ENCODE measurements at places on chromosomes 3 and 15.

DNA sequence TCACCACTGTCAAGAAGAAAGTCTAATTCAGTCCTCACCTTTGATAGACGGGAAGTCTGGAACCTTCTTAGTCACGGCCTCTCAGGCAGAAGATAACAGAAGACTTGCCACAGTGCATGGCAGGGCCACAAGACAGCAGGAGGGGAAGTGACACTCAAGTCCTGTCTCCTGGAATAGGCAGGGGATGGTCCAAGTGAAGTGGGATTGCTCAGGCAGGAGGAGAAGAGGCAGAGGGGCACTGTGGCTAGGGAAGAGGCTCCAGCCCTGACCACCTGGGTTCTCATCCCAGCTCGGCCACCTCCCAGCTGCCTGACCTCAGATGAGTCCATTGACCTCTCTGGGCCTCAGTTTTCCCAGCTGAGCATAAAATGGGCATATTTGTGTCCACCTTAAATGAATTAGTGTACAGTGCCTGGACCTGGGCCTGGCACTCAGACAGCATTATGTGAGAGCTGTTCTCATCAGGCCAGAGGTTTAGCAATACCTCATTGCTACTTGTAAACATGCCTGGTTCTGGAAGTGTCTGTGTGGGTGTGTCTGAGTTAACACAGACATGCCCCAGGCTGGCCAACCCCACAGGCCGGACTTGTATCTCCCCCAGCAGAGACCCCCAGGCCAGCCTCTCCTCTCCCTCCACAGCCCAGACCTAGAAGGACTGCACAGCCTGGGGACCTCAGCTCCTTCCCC lies 11.5 kb upstream of the PCSK6 start:
- no peak for DNase-seq

DNA sequence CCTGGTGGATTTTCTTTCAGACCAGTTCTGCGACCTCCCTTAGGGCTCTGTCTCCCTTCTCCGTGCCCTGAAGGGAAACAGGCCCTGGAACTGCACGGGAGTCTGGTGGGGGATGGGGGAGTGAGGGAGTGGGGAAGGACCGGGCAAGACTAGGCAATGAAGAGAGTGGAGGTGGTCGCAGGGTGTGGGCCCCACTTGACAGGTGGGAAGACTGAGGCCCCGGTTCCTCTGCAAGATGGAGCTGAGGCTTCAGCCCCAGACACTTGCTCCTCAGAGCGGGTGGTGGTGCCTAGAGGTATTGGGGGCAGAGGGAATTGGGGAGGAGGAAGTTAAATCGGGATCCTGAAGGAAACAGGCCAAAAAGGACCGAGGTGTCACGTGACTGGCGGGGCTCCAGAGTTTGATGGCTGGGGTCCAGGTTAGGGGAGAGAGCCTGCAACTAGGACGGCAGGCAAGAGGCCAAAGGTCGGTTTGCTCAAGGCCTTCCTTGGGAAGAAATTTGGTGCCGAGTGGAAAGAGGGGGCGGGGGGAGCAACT lies 597 bp upstream of the CAMK1 start:
- DNase-seq, result peak; percentile 54

DNA sequence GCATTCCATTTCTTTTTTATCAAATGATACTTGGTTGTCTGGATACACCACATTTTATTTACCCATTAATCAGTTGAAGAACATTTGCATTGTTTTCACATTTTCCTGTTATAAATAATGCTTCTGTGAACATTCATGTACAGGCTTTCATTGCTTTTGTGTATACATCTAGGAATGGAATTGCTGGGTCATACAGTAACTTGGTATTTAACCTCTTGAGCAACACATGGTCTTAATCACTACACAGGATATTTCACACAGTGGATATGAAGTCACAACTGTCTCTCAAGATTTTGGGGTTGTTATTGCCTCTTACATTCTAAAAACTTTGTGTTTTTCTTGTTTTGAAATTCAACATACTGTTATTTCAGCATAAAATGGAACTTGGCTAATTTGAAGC lies 48.2 kb downstream of the C3orf85 start:
- DNase-seq, result no peak

- no peak for DNase-seq
Observed at GRCh38 chr3:189277711-189278110, 105.9 kb downstream of the TPRG1 start.

- no peak for DNase-seq
Observed at GRCh38 chr3:71641674-71642073, 58.1 kb upstream of the FOXP1 start.

GRCh38 chr3:85475346-85475745 lies 516.6 kb downstream of the CADM2 start:
- no peak for DNase-seq

- DNase-seq, result no peak
Observed at GRCh38 chr3:69817988-69818387, 78.7 kb downstream of the MITF start.

- DNase-seq, result no peak
Observed at GRCh38 chr15:90862964-90863778, 5.2 kb upstream of the FURIN start.

DNA sequence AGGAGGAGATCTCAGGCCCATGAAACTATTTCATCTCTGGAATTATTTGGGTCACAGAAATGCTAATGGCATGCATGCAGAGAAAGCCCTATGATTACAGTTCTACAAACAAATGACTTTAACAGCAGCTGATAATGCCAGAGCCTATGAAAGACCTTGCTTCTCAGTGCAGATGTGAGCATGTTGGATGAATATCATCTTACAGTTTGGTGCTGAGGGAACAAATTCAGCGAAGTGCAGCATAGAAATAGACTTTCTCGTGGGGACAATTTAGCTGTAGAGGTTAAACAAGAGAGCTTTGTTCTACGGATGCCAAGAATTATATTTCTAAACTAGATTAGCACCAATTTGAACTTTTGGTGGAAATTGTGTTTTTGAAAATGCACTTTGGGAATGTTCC lies 27.7 kb downstream of the PTX3 start:
- no peak for DNase-seq

GRCh38 chr3:73401059-73401458 lies 223.7 kb downstream of the PDZRN3 start:
- no peak for DNase-seq

GRCh38 chr3:195613468-195614069 lies 29.8 kb upstream of the APOD start:
- no peak for DNase-seq

DNA sequence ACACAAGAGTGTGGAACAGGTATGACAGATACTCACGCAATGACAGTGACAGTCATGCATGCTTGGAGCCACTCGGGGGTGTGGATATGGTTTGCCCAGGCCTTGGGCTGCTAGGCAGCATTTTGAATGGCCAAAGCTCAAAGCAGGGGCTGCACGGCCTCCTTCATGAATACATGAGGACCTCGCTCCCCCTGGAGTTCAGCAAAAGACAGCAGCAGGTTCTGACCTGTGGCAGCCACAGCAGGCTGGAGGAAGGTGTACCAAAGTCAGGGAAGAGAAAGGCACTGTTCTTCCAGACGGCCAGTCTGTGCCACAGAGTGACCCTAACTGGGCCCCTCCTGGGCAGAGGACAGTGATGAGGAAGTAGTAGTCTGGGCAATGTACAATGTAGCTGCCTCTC lies 88.2 kb upstream of the C2CD4B start:
- no peak for DNase-seq

DNA sequence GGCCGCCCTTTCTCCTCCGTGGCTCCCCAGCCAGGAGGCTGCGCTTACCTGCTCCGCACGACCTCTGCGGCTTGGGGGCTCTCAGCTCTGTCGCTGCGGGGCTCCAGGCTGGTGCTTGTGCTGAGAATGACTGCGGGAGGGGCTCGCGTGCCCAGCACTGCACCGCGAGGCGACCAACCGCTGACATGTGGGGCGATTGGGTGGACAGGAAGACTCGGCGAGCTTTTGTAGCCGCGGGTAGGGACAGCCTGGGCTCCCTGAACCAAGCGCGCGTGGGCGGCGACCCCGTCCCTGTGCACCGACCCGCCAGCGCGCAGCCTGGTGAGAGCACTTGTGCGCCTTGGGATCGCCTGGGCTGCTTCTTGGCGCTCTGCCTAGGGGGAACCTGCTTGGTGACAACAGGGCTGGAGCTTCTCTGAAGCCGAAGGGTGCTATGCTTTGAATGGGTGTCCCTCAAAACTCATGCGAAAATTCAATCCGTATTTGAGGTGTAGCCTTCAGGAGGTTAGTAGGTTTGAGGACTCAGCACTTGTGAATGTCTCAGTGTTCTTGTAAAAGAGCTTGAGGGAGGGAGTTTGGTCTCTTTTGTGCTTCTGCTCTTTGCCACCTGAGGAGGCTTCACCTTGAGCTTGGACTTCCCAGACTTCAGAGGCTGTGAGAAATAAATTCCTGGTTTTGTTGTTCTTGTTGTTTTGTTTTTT lies 50.4 kb downstream of the IL12A start:
- peak; percentile 42 for DNase-seq

GRCh38 chr3:134526319-134526718 lies 40.5 kb downstream of the CEP63 start:
- no peak for DNase-seq

GRCh38 chr15:77251662-77252061 lies 168.2 kb downstream of the PEAK1 start:
- DNase-seq, result peak; percentile 33

- no peak for DNase-seq
Observed at GRCh38 chr3:53974324-53974723, 82.7 kb upstream of the SELENOK start.

- DNase-seq, result no peak
Observed at GRCh38 chr3:122646146-122646988, 34.3 kb upstream of the PARP14 start.

GRCh38 chr15:62899090-62899493 lies 143.5 kb upstream of the TPM1 start:
- DNase-seq, result no peak

DNA sequence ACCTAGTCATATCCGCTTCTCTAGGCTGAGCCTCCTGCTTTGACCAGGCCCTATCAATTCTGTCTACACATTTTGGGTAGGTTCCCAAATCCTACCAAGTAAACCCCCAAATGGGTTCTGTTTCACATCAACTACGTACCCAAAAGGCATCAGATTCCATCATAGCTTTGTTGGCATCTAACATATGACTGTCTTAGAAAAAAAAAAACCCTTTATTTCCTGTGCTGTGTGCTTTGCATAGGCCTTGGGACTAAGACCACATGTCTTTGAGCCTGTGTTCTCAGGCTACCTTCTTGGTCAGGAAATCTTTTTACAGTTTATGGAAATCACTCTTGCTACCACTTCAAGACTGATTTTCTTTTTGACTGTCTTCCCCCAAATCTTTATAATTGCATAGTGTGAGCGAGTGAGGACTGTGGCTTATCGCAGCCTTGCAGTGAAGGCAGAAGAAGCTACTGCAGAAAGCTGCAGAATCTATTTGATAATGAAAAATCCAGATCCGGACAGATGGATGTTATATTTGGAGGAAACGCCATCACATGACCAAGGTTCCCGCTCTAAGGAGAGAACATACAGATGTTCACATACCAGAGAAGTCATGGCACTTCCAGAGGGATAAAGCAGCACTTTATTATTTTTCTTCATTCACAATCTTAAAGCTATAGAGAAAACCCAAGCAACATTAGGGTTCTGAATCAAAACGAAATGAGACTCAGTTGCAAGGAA lies 111.2 kb downstream of the EOMES start:
- DNase-seq, result no peak

DNA sequence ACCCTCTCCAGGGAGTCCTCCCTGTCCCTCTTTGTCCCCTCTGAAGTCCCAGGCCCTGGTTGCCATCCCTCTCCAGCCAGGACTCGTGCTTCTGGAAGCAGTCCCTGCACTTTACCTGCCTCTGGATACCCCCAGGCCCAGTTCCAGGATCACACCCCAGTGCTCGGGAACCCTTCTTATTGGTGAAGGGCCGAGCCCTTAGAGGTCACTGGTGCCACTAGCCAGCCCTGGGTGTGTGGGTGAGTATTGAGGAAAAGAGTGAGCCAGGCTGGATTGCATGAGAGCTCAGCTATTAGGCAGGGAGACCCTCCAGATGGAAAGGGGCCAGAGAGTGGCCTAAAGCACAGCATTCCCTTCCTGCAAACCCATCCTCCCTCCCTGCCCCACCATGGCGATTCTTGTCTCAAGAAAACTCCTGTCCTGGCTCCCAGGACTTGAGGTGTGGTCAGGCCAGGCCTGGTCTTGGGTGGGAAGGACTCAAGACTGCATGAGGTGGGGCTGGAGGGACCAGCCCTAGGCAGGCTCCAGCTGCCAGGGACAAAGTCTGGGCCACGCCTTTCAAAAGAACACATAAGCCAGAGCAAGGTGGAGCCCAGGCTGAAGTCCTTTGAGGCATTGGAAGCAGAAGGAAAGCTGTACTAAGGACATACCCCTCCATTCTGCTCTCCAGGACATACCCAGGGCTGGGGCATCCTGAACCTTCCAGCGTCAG lies 4.8 kb upstream of the PHGR1 start:
- DNase-seq, result no peak

- DNase-seq, result peak; percentile 82
Observed at GRCh38 chr3:66476852-66477381, 23.9 kb downstream of the LRIG1 start.

DNA sequence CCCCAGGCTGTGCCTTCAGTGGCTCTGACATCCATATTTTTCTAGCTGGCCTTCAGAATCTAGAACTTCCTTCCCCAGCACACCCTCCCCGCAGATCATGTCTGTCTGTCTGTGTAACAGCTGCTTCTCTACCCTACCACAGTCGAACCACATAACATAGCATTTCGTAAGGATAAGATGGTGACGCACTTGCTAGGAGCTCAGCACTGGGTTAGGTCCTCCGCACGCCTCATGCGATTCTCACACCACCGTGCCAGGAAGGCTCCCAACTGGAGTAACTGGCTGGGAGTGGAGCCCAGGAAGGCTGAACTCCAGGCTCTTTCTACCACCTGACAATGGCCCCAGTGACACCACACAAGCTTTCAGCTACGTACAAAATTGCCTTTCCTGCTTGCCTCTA lies 168.6 kb downstream of the STT3B start:
- no peak for DNase-seq

- no peak for DNase-seq
Observed at GRCh38 chr15:81069356-81069755, 64.7 kb upstream of the CFAP161 start.

DNA sequence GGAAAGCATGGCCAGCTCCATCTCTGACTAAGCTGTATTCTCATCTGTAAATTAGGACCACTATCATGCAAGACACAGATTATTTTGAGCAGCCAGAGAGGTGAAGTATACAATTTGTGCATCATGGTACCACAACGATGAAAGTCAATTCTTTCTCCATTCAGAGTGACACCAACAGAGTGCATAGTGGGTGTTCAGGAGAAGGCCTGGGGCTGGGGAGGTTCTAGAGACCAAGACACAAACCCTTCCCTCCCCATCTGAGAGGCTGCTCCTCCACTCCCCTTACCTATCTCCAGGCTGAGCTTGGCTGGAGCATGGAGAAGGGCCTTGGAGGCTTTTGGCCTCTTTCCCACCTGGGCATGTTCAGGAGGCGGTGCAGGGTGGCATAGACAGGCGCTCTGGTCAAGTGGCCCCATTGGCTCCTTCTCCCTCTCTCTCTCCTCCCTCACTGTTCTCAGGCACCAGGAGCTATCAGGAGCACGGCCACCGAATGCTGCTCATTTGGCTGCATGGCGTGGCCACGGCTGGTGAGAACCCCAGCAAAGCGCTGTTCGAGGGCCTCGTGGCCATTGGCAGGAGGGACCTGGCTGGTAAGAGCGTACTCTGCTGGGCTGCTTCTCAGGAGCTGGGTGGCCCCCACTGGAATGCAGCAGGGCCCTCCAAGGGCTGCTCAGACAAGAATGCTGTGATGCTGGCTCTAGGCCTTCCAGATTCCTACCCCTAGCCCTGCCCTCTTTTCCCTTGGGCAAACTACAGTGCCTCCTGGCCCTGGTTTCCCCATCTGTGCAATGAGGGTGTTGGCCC lies 37.9 kb downstream of the ANKDD1A start:
- DNase-seq, result no peak
